ENCODE measurements at places on chromosomes 2 and 18.

- DNase-seq: no peak
These were observed 9.9 kb downstream of the ALPK2 start for GRCh38 chr18:58618822-58619595.

DNA sequence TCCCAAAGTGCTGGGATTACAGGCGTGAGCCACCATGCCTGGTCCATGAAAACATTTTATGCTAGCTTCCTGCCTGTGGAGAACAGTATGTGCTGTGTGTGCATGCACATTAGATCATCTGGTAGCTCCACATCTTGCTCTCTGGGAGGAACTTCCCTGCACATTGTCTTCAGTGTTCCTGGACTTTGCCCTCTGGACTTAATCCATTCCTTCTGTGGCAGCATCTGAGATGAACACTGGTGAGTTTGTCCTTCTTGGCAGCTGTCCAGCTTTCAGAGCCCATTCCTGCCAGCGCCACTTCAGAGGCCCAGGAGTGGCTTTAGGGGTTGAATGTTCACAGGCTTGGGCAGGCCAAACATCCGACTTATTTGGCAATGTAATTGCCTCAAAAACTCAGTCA lies 65.2 kb downstream of the POU3F3 start:
- no peak for DNase-seq

GRCh38 chr2:189016311-189016861 lies 42.2 kb downstream of the COL3A1 start:
- DNase-seq: no peak

DNA sequence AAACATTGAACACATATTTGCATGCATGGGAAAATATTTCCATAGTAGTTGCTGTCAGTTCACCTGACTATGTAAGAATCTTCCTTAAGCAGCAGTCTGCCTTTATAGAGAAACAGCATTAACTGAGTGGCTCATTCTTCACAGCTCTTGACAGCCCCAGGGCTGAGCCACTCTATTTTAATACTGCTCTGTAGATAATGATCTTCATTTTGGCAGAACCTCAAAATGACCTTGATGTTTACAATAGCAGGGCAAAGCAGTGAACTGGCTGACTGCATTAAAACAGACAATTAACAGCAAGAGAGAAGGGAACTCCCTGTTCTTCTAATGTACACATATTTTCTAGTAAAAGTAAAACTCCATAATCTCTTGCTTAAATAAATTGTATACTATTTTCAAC lies 580.6 kb upstream of the SOX11 start:
- no peak for DNase-seq

DNA sequence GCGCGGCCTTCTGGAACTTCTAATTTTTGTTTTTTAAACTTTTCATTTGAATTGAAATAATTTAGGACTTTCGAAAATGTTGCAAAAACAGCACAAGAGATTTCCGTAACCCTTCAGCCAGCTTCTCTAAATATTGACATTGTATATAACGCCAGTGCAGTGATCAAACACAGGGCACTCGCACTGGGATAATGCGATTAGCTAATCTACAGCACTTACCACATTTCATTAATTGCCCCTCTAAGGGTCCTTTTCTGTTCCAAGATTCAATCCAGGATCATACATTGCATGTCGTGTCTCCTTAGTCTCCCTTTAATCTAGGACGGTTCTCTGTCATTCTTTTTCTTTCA lies 343 bp upstream of the CD302 start:
- peak; percentile 27 for DNase-seq

GRCh38 chr2:20755132-20755800 lies 67.6 kb downstream of the LDAH start:
- DNase-seq: no peak

- no peak for DNase-seq
These were observed 63.4 kb upstream of the BOD1L2 start for GRCh38 chr18:57083485-57083884.

DNA sequence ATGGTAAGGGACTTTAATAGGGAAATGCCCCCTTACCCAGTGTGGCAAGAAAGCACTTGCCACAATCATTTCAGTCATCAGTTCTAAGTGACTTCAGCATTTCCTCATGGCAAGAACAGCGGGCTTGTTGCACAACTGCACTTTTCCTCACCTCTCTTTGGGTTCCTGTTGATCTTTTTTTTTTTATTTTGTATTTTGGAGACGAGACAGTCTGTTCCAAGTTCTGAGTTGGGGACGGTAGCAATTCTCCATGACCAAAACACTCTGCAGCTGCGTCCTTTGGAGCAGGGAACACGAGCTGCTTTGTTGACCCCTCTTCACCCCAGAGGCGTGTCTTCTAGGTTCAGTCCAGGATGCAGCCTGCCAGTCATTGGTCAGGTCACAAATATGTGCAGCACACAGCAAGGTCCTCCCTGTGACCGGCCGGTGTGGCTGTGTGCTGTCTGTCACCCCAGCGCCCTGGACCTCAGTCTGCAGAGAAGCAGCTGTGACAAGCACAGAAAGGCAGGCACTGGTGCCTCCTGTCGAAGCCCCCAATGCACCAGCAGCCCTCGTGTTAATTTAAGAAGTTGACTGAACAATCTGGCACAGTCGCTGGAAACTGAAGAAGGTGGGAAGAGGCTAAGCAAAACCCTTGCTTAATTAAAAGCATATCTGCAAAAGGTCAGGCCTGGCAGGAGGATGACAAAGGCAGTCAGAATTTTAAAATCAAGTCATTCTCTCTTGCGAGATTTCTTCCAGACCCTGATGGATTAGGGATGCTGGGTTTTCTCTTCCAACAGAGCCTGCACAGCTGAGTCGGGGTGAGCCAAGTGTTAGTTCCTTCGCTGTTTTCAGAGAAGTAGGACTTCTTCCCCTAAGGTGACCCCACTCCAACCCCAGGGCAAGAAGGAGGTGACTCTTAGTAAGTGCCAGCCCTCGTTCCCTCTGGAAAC lies 96.7 kb upstream of the COPS8 start:
- no peak for DNase-seq

DNA sequence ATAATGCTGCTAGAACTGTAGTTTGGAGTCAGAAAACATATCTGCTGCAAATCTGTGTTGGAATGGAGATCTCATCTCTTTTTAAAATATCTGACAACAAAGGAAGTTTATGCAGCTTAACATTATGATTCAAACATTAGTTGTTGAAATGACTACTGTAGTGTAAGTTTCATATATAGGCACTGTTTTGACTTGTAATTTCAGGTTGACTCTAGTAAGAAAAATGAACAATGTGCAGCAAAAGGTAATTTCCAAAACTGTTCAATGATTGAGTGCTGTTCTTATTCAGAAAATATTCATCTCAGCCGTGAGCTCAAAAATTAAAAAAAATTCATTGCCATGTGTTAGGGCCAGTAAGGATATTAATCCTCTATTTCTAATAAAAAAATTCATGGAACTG lies 48.5 kb downstream of the CCDC138 start:
- no peak for DNase-seq

Data from KBM-7 (cell line).